Activated naive CD4-positive, alpha-beta T cell treated with anti-CD3 and anti-CD28 coated beads for 36 hours (primary cell): ENCODE measurements at places on chromosomes 4 and X.

DNA sequence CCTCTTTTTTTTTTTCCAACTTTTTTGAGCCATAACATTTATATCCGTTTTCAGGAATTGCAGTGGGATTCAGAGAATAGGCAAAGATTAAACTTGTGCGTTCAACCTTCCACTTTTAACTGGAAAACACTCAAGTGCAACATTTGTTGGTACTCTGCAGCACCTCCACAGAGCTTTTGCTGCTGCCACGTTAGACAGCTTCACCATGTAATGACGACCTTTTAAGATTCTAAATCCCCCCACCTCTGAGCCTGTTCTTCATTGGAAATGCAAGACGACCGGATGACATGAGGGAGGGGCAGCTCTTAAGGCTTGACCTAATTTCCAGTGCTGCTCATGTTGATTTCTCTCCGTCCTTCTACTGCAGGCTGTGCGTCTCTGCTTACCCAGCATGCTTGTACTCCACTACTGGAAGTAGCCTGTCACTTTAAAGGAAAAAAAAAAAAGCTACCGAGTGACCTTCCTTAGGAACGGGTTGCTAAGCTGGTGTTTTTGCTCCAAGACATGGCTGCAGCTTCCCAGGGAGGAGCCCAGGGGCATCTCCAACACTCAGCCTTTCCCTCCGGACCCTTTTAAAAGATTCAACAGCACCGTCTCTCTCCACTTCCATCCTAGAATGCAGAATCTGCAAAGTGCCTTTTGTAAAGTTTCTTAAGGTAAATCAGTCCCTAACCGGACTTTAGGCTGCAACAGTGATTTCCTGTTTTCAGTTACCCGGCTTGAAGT lies at the start of gene CC2D2A:
TSS of gene CC2D2A (plus strand) at position 481 of the 726 bp plus-strand sequence. CDS start 6,051 bp downstream, outside the sequence.
- DNase-seq, result no peak

DNA sequence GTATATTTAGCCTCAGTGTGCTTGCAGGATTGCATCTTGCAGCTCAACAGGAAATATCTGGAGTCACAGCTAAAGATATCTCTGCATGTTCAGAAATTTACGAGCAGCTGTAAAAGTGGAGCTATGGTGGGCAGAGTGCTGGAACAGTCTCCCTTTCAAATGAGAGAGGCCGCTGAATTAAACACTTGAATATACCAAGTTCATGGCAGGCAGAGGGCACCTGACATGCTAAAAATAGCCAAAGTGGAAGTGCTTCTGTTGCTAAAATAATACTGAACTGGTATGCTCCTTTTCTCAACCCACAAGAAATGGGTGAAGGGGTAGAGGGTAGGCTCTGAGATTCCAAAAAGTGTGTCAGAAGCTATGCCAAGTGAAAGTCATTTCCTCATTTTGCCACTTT lies 98.1 kb downstream of the MGST2 start:
- DNase-seq, result no peak

- DNase-seq, result no peak
These were observed 71.2 kb downstream of the SUPT20HL2 start for GRCh38 chrX:24242649-24243175.

- no peak for DNase-seq
These were observed 7.5 kb downstream of the IDS start for GRCh38 chrX:149497626-149498025.

DNA sequence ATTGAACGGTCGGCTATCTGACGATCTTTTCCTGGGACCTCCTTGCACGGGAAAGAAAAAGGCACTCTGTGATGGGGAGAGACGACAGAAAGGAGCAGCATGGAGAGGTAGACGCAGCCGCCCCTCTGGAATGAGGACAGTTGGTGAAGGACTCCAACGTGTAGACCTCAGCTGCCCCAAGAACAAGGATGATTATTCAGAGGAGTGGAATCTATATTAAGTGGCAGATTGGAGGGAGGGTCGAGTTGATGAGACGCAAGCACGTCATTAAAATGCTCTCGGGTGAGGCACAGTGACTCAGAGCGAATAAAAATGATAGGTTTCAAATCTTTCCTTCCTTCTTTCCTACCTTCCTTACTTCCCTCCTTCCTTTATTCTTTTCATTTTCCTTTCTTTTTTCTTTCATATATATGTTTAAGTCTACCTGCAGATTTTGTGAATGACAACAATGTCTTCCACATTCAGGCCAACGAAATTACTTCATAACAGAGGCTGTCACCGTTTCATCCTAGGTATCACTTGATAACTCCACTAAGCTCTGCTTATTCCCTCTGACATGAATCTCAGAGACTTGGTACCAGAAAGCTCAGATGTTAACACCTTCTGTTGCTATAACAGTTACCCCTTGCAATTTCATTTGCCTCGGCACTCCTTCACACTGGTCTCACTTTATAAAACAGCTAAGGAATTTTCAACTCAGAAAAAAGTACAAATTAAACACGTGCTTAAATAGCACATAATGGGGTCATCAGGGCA lies 110.0 kb upstream of the PPARGC1A start:
- no peak for DNase-seq

DNA sequence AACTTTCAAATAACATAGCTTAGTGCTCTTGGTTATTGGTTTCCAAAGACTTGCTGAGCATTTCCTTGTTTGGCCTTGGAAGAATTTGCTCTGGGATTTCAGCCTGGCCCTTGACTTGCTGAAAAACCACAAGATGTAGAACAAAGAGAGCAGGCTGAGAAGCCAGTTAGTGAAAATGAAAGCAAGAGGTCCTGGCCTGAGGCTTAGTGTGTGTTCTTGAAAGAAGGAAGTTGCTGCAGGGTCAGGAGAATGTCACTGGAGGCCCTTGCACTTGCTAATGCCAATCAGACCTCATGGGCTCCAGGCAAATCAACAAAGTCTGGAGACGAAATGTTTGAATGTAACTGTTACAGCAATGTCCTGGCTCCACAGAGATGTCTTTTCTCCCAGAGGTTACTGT lies 79.4 kb downstream of the SYNPO2 start:
- DNase-seq, result no peak
